ENCODE measurements at places on chromosomes 2 and 18.

DNA sequence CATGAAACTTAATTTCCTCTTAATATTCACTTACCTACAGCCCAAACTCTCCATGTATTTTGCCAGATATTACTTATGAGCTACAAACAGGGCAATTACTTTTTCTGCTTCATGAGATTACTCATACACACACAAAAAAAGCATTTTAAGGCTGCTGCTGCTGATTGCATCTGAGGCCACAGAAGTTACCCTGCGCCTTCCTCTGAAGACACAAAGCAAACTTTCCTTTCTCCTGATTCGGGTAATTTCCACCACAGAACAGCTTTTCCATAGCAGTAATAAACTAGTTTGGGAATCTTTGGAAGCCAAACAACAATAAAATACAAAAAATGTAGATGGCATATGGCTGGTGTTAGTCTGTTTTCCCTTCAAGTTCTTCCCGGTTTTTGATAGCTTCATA lies 6.2 kb downstream of the TTC32 start:
- DNase-seq: no peak

DNA sequence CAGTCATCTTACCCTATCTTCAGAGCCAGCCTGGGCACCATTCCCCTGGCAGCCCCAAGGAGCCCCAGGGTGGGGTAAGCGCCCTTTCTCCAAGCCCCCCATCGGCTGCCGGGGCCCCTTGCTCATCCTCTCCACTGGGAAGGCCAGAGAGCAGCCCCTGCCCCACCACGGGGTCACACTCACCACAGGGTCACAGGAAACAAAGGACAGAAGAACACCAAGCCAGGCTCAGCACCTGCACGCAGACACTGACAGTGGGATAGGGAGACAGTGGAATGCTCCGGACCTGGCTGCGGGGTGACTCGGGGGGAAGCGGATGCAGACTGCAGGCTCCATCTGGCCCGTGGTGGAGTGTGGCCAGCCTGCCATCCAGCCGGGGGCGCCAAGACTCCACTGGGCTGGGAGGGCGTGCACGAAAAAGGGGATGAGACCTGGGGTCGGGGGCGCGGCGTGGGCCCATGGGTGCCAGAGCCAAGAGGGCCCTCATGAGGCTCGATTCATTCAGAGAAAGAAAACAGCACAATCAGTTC lies 21.1 kb downstream of the HDAC4 start:
- no peak for DNase-seq

DNA sequence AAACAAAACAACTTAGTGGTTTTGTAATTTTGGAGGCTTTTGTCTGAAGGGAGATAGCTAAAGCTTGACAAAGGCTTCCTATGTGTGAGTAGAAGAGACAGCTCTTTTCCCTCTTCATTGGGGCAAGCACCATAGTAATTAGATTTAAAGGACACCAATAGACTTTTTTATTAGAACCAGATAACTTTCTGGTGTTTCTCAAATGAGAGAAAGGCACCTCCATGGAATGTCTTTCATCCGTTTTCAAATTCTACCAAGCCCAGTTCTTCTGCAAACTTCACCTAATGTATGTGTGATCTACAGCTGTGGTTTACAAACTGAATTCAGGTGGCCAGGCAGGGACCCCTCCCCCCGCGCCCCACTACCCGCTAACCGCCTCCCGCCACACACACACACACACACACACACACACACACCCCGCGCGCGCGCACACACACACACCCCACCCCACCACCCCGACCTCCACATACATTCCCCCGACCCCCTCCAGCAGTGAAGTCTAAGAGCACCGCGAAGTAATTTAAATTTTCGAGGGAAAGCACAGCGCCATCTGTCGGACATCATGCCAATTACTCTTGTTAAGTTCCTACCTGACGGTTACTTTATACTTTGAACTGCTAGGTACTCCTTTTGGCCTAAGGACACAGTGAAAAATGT lies 31.6 kb upstream of the PPP1R1C start:
- peak; percentile 71 for DNase-seq

DNA sequence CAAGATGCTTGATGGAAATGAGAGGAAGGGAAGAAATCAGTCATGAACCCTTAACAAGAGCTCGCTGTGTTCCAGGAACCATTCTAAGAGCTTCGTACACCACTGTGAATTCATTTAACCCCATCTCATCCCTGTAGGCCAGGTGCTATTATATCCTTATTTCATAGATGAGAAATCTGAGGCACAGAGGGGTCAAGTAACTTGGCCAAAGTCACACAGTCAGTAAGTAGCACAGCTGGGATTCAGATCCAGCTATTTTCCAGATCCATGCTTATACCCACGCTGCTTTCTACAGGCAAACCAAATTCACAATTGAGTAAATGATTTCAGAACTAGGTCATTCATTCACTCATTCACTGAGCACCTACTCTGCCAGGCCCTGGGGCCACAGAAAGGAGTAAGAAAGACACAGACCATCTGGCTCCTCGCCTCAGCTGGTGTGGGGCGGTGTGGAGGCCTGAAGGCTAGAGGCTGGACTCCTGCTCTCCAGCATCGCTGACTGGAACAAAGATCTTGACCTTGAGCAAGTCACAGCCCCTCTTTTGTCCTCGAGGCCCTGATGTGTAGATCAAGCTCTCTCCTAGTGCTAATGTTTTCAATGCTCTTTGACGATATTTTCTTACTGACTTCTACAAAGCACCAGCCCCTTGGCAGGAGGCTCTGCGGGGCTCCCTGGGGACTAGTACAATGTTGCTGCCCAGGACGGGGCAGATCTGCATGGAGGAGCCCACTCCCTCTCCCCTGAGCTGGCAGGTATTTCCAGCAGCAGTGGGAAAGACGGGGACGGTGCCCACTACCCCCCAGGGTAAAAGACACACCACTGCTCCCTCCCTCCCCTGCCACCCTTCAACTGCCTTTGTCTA lies 26.5 kb downstream of the STEAP3 start:
- no peak for DNase-seq

- DNase-seq: no peak
Observed at GRCh38 chr2:10865841-10866240, 45.9 kb upstream of the KCNF1 start.

DNA sequence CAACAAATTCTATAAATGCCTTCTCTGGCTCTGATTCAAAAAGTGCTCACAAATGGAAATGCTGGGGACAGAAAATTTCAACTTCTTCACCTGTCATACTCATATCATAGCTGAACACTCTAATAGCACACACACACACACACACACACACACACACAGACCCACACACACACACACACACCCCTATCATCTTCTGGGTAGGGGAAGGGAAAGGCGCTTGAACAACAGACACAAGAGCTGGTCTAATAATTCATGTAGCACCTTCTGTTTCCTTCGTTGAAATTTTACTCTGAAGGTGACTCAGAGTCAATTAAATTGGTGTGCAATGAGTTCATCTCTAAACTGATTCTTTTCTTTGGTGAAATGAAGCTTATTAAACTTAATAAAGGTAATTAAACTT lies 32.9 kb downstream of the CD28 start:
- peak; percentile 50 for DNase-seq
